ENCODE measurements at places on chromosomes 5 and 9. TPM values are rescaled to one million over a fixed set of nuclear protein-coding genes. Genes with fewer than 3 reads are reported as not detected.

GRCh38 chr5:98769210-98769958 is 4.1 kb upstream of the RGMB start:
- DNase-seq = no peak

- DNase-seq = no peak
Measured at GRCh38 chr9:37370968-37371563, 51.4 kb upstream of the GRHPR start.

DNA sequence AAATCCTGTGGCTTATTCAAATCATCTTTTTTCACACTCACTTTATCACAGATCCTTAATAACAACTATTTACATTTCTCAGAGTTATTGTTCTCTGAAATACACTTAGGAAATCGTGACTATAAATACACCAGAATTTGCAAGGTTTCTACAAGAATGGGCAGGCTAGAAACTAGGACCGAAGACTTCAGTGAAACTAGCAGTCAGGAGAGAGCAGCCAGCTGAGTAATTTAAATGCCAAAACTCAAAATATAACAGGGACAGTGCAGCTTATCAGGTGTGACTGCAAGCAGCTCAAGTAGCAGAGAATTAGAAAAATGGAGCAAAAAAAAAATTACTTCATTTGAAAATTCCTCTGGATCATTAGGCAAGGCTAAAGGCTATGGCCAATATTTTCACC is 719.3 kb upstream of the ZNF608 start:
- DNase-seq = no peak

DNA sequence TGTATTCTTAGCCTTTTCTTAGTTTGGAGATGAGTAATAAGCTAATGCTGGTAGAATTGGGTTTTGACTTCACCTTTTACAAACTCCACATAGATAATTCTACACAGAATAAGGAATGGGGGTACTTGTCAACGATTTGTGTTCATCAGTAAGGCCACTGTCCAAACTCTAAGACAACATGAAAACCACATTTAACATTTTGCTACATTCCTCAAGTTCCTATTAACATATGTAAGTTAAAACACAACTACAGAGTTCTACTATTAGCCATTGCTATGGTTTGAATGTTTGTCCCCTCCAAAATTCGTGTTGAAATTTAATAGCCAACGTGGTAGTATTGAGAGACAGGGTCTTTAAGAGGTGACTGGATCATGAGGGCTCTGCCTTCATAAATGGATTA is 31.9 kb downstream of the MEIKIN start:
- DNase-seq = no peak

DNA sequence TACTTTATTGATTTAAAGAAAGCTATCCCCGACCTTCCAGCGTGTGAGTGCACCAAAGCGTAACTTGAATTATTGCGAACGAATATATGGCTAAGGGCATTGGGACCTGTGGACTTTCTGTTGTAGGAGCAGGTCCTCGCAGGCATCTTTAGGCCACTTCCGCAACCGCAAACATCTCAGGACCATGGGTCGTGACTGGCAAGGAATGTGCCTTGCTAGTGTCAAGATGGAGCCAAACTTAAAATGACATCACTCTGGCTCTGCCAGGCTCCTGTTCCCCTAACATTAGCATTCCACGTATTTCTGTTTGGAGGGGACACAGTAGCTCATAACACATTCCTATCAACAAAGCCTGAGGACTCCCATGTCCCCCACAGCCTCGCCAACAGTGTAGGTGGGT is 44.1 kb upstream of the OLFM1 start:
- DNase-seq = peak; percentile 42

- DNase-seq = no peak
Measured at GRCh38 chr5:76971511-76971910, 18.7 kb downstream of the CRHBP start.

DNA sequence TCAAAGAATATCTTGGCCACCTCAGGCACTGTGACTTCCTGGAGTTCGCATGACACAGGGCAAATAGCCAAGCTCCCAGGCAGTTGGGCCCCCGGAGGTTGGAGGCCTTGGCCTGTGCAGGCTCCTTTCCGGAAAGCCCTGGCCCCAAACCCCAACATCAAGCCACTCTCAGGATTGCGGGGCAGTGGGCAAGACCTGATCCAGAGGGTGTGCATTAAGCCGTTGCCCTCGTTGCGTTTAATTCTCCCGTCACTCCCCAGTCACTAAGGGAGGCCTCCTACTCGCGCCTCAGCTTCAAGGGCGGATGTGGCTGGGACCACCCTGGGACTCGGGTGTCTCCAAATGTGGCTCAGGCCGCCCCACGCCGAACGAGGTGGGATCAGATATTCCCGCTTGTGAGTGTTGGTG is 60.1 kb downstream of the TMEM174 start:
- DNase-seq = no peak

GRCh38 chr9:27108981-27109541 is at the start of gene TEK:
Gene TEK (plus strand): TSS chr9:27109225. CDS start chr9:27109591, 366 bp downstream.
- no peak for DNase-seq

Gene SLCO6A1
- total RNA-seq = not detected

DNA sequence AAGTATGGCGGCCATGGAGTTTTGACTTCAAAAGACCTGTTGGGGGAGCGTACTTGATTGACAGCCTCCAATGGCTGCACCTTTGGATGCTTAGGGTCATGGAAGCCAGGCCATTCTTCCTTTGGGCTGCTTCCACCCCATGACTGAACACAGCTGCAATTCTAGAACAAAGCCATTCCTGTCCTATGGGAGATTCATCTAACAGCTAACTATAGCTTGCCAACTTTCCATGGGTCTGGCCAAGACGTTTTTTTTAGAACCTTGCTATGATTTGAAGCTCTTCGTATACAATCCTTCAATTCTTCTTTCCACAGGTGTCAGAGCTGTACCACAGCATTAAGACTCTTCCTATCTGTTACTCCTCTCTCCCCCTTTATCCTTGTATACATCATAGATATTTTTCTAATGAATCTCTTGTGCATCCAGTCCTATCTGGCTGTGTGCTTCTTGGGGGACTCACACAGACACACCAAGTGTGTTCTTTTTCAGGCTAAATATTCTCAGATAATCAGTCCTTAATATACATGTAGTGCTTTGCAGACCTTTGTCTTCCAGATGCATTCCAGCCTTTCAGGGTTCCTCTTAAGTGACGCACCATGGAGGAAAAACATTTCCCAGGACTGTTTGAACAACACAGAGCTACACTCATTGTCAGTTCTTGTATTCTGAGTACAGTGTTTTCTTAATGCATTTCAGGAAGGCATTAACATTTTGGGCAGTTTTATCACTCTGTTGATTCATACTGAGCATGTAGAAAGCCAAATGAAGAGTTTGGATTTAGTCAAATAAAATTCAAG is 198.9 kb downstream of the TAF11L14 start:
- DNase-seq = no peak

DNA sequence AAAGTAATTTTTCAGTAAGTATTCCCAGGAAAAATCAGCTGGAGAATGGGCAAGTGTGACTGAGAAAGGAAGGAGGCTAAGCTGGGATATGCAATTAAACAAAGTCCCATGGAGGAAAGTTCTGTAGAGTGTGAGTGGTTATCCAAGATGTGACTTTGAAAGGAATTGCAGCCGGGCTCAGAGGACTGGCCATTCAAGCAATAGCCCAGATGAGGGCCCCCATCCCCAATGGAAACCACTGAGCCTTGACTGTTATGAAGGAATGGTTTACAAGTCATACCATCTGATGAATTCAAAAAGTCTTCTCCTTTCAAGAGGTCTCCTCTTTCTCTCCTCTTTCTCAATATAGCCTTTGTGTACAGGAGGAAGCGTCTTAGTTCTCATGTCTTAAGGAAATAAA is 6.5 kb downstream of the LVRN start:
- no peak for DNase-seq

DNA sequence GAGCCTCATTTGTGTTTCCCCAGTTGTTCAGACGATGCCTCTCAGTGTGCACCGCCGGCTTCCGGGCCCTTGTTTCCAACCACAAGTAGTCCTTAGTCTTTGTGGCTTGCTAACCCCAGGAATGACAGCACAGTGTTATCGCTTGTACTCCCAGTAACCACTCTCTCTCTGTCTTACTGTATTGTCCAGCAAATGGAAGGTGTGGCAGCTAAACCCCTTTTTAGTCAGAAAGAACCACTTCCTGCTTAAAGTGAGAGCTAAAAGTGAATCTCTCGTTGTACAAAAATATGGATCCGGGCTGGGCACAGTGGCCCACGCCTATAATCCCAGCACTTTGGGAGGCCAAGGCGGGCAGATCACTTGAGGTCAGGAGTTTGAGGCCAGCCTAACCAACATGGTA is 61.3 kb downstream of the ENC1 start:
- DNase-seq = no peak

- DNase-seq = no peak
Measured at GRCh38 chr9:68493958-68494577, 46.6 kb downstream of the TMEM252 start.

DNA sequence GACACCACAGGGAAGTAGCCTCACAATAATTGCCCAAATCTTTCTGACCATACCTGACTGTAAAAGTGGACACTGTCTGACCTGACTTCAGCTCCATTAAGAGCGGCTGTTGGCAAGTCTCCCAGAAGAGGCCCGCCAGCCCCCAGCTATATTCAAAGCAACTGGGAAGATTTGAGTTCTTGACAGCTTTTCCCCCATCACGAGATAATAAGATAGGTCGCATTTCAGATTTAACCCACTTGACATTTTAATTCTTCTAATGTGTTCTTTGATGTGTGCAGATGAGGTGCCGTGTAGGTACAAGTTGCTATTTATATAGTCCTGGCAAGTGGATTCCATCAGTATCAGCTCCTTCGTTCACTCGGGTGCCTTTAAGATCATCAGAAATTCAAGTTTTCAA is 345.7 kb downstream of the DRD1 start:
- no peak for DNase-seq

DNA sequence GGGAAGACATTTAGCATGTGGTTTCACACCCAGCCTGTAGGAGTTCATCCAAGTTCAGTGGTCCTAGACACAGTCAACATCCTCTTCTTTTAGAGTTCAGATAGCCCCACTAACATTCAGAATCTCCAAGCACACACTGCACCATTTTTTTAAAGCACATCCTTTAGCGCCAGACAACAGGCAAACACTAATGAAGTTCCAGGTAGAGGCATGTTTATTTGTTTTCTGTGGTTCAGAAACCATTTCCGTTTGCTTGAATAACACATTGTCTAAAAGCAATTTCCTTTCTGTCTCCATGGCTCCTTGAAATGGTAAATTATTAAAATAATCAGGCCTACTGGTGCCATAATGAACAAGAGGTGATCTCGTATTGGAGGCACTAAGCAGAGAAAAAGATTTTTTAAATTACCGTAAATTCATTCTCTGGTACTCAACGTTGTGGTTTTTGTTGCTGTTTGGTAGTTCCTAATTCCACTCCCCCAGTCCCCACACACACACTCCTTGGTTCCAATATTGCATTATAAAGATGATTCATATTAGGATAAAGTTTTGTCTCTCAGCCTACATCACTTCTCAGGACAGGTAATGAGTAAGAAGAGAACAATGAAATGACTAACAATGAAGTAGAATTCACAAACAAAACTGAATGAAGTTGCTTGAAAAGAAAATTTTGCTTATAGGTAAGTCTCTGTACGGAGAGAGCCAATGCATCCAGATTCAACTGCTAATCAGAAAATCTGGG is 153.1 kb downstream of the PCSK1 start:
- no peak for DNase-seq

Gene ASPN
- total RNA-seq = 2.9 TPM

Gene SPACA9
- 2.7 TPM for total RNA-seq

GRCh38 chr5:105392710-105393149 is 1830.1 kb upstream of the NUDT12 start:
- DNase-seq = no peak

DNA sequence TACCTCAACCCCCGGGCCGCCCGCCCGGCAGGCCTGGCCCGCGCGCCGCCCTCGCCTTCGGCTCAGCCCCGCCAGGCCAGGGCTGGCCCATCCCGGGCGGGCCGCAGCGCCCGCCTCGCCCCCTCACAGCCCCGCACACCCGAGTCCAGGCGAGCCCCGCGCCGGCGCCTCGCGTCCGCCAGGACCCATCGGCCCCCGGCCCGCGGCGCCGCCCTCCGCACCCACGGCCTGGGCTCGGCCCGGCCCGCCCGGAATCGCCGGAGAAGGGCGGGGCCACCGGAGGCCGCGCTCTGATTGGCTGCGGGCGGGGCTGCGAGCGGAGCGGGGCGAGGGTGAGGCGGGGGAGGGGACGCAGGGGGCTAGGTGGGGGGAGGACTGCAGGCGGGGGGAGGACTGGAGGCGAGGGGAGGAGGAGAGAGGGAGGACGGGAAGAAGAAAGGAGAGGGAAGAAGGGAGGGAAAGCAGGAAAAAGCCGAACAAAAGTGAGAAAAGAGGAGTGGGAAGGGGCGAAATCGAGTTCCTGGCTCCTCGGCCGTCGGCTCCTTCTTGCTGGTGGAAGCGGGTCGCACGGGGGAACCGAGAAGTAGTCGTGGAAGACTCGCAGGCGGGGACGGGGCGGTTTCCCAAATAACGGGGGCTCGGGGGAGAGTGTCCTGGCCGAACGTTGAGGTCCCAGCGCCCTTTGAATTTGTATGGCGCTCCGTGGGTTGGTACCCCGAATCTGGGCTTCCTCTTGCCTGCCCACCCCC is 472 bp upstream of the UBTD2 start:
- peak; percentile 90 for DNase-seq

DNA sequence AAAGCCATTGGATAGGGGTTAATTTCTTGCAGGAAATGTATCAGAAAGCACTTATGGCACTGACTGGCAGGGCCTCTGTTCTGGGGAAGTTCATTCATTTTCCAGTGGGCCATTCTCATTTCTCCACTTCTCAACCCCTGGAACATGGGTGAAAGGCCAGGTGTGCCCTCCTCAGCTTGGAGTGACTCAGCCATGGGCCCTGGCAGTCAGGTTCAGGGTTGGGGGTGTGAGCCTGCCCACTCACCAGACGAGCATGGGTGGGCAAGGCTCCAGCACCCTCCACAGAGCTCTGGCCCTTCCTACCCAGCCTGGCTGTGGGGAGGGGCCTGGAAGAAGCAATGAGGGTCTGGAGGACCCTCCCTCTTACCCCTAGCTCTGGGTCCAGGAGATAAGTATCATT is 174.4 kb downstream of the HSPA4 start:
- DNase-seq = no peak

DNA sequence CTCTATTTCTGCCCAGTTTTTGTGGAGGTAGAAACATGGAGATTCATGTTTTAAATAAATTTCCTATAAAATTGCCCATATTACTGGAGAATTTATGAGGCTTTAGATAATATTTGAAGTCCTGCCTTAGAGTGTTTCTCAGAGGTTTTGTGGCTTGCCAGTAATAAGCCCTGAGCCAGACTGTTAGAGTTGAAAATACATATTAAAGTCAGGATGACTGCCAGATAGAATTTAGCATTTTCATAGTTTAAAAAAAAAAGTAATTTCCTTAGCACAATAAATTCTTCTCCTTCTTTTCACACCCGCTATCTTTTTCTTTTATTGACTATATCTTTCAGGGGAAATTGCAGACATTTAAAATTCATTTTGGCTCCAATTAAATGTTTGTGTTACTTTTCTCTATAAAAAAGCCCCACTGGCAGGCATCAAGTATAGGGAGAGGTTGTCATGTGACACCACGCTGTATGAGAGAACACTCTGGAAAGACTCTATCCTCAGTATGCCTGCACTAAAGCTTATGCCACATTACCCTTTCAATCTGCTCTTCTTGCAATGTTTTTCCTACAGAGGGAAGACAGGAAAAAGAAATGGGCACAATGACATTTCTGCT is 135.2 kb downstream of the MPDZ start:
- no peak for DNase-seq

Gene PCDHB15
- 3.2 TPM for total RNA-seq

- DNase-seq = no peak
Measured at GRCh38 chr5:118611332-118611945, 376.9 kb downstream of the DTWD2 start.

Data from vagina (tissue), 2 donors.